ENCODE measurements at places on chromosomes 16 and 17.

DNA sequence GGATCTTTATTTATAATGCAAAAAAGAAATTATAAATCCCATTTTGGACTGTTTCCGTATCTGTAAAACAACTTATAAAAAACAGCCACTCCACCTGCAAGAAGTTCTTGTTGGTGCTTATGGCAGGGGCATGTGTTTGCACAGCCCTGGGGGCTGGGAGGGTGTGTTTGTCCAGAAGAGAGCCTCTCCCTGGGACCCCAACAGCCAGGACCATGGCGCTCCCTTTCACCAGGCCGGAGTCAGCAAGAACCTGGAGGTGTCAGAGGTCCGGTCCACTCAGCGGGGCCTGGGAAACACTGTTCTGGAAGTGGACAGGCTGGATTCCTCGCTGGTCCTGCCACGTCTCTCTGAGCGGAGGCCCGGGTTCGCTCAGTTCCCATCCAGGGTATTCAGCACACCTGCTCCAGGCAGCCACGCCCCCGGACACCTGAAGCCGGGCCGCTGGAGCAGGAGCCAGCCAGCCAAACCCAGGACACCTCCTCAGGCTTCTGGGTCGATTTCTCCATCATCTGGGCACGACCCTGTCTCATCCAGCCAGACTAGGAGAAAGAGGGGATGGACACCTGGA is 18.9 kb upstream of the GINS2 start:
- no peak for DNase-seq

DNA sequence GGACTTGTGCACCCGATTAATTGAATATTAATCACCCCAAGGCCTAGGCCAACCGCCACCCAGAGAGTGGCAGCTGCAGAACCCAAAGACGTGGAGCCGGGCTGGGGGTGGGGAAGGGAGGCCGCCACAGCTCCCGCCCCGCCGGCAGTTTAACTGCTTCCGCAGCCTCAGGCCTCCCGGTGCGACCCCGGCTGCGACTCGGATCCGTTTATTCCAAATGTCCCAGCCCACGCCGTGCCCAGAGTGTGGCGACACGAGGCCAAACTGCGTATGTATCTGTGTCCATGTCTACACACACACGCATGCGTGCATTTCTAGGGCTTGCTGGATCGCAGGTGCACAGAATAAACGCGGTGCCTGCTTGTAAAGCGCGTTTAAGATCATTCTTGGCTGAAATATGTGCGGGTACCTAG is 802 bp upstream of the TOB1 start:
- peak; percentile 59 for DNase-seq

DNA sequence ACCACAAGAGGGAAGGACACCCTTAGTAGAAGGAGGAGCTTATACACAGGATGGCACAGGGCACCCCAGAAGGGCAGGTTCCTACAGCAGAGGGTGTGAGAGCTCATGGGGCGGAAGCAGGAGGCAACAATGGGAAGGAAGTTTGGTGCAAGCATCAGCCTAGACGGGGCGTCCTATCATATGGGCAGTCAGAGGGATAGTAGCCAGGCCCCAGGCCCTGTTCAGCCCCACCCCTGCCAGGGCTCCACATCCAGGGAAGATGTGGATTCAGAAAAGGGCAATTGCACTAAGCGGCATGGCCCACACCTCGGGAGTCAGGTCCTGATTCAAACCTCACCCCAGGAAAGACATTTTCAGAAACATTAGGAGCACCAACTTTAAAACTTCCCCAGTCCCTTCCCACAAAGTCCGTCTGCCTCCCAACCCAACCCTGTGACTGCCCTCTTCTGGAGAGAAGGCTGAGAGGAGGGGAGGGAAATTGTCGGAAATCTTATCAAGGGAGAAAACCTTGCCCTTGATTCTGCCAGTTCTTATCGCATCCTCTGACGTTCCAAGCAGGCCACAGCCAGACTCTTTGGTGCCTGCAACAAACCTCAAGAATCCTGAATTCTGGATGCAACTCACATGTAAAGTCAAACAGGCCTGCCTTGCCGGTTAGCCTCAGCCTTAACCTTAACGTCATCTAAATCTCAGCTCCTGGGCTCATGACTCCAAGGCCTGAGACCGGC is 198.8 kb upstream of the CDH5 start:
- DNase-seq: no peak

- DNase-seq: no peak
These were observed 74.4 kb upstream of the DNAH17 start for GRCh38 chr17:78651554-78651953.

DNA sequence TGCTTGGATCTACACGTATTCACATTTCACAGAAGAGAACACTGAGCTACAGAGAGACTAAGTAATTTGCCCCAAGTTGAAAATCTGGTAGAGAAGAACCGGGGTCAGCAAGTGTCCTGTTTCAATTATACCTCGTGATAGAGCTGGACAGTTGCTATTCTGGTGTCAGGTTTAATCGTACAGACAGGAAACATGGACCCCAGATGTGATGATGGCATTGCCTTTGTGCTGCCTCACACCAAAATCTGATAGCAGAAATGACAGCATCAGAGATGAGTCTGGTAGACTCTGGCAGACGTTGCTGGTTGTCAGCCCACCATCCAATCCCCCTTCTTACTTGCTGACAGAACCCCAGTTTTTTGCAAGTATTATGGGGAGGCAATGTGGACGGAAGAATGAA is 112.1 kb upstream of the FOXF1 start:
- no peak for DNase-seq

- no peak for DNase-seq
These were observed 669.0 kb upstream of the RBFOX1 start for GRCh38 chr16:6663668-6664067.

GRCh38 chr16:12501707-12502457 is 301.8 kb downstream of the CPPED1 start:
- no peak for DNase-seq

DNA sequence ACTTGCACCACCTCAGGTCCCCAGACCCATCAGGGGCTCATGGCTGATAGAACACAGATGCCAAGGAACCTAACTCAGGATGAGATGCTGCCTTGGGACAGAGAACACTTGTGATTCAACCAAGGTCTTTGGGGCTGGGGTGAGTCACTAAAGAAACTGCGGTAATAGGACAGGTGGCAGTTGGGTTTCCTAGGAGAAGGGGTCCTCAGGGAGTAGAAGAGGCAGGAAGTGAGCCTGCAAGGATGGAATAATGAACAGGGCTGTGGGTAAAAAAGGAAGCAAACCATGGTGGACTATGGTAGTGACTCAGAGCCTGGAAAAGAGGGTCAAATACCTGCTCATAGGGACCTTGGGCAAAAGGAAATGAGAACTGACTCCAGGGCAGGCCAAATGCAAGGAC is 6.5 kb upstream of the PNPO start:
- DNase-seq: no peak

GRCh38 chr17:61314368-61315078 is 85.1 kb upstream of the TBX2 start:
- DNase-seq: no peak

- DNase-seq: no peak
These were observed 30.3 kb downstream of the B4GALNT2 start for GRCh38 chr17:49162866-49163265.

DNA sequence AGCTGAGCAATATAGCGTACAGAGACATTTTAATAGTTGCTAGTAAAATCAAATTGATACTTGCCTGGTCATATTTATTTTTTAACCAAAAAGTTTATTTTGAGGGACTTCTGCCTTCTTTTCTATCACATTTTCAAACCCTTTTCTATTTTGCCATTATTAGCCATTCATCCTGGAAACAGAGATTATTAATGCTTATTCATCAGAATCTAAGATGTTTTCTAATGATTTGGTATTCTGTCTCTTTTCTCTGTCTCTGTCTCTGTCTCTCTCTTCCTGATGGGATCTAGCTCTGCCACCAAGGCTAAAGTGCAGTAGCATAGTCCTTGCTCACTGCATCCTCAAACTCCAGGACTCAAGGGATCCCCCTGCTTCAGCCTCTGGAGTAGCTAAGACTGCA is 871.3 kb upstream of the CDH8 start:
- no peak for DNase-seq

- DNase-seq: no peak
These were observed 357.4 kb downstream of the SEC14L1 start for GRCh38 chr17:77498091-77498741.

DNA sequence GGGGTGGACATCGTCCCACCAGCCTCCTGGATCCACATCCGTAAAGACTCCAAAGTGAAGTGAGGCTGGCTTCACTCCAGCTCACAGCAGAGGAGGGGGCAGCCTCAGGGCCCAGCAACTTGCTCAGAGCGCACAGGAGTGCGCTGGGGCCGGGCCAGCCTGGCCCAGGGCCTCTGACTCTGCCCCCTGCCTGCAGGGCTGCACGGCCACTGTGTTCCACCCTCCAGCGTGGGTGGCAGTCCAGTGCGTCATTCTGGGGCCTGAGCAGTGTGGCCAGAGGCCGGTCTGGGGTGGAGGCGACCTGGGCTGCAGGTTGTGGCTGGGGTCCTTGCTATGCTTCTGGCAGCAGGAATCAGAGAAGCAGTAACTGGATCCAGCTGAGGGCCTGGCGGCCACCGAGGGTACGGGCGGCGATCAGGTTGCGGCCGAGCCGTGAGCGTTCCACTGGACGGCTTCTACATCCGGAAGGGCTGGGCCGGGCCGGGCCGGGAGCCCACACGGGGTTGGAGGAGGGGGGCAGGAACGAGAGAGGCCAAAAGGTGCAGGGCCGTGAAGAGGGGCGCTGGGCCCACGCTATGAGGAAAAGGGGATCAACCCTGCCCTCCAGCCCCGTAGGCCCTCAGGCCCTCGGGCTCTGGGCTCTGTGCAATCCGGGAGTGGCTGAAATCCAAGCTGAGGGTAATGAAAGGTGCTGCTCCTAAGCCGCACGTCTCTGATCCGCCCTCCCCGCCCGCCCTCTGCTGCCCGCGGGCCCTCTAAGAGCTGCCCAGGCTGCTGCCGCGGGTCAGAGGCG is at the start of gene FSCN2:
TSS of gene FSCN2 (plus strand) at position 787 of the 793 bp plus-strand sequence. CDS start 155 bp downstream, outside the sequence.
- DNase-seq: no peak

DNA sequence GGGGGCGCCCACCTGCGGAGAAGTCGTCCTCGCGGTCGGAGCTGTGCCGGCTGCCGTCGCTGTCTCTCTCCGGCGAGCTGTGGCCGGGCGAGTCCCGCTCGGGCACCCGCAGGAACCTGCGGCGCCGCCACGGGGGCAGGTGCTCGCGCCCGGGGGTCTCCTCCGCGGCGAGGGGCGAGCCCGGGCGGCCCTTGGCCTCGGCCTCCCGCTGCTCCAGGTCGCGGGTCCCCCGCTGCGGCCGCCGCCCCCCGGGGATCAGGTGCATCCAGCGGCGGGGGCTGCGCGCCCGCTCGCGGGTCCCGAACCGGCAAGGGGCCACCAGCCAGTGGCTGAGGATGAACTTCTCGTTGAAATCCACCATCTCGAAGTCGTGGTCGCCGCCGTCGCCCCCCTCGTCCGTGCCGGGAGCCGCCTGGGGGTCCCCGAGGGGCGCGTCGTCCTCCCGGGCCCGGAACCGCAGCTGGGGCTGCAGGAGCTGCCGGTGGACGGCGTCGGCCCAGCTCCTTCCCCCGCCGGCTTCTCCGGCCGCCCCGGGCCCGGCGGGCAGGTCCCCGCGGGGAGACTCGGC is 41.4 kb upstream of the BHLHA9 start:
- DNase-seq: no peak

- no peak for DNase-seq
These were observed 16.2 kb downstream of the KIF19 start for GRCh38 chr17:74342224-74342623.

GRCh38 chr16:87358696-87359095 is 24.9 kb downstream of the FBXO31 start:
- no peak for DNase-seq

- no peak for DNase-seq
These were observed 232.8 kb downstream of the SEC14L1 start for GRCh38 chr17:77373299-77374169.

- no peak for DNase-seq
These were observed 24.6 kb downstream of the CCDC182 start for GRCh38 chr17:57720386-57721035.

DNA sequence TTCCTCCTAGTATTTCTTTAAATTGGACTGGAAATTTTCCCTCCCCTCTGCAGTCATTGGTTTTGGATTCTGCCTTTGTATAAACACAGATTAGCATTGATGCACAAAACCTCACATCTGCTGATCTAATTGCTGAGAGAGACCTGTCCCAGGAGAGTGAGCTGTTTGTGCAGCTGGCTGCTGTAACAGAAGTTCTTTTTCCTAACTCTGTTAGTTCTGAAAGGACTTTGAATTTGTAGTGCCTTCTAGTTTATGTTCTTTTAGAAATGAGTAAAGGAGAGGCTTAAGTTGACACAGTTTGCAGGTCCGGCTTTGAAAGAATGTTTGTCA is 45.2 kb upstream of the KPNB1 start:
- no peak for DNase-seq

DNA sequence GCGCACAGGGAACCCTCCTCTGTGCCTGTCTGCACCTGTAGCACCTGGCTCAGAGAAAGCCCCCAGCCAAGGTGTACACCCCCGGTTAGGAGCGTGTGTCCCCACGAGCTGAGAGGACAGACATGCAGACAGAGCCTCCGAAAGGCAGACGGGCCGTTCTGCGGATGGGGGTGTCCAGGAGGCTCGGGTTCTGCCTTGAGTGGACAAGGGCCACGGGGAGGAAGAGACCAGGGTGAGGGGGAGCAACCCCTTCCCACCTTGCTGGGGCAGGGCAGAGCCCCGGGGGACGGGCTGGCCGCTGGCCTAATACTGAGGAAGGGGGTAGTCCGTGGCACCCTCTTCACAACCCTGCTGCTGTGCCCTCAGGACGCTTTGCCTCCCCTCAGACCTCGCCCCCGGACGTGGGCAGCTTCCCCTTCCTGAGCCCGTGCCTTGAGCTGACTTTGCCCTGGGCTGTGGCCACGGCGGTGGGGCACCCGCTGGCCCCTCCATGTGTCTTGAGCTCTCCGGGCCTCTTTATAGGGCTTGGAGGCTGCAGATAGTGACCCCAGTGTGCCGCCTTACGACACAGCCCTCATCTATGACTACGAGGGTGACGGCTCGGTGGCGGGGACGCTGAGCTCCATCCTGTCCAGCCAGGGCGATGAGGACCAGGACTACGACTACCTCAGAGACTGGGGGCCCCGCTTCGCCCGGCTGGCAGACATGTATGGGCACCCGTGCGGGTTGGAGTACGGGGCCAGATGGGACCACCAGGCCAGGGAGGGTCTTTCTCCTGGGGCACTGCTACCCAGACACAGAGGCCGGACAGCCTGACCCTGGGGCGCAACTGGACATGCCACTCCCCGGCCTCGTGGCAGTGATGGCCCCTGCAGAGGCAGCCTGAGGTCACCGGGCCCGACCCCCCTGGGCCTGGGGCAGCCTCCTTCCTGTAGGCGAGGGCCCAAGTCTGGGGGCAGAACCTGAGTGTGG is 5.7 kb downstream of the SLC22A31 start:
- DNase-seq: no peak

- no peak for DNase-seq
These were observed 8.8 kb downstream of the XYLT2 start for GRCh38 chr17:50354776-50355175.

DNA sequence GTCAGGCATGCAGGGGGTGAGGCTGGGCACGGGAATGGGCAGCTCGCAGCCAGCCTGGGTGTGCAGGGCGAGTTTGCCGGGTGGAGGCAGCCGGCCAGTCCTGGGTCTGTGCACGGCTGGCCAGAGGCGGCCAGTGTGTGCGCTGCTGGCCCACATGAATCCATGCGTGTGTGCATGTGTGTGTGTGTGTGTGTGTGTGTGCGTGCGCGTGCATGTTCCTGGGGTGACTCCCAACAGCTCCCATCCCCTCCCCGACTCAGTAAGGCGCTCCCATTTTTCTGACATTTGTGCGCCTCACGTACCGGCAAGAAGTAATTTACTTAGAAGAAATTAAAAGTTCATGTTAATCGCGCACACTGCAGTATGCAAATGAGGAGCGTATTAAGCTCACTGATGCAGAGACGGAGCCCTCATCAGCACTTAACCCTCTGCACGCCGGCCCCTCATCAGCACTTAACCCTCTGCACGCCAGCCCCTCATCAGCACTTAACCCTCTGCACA is 55.4 kb upstream of the ACSF3 start:
- no peak for DNase-seq

- DNase-seq: no peak
These were observed 393 bp downstream of the ANKRD11 start for GRCh38 chr16:89489898-89490438.

All from effector CD4-positive, alpha-beta T cell (primary cell).